Fibroblast of villous mesenchyme (primary cell): ENCODE measurements at places on chromosomes 7 and 10. TPM values are rescaled to one million over a fixed set of nuclear protein-coding genes. Genes with fewer than 3 reads are reported as not detected.

DNA sequence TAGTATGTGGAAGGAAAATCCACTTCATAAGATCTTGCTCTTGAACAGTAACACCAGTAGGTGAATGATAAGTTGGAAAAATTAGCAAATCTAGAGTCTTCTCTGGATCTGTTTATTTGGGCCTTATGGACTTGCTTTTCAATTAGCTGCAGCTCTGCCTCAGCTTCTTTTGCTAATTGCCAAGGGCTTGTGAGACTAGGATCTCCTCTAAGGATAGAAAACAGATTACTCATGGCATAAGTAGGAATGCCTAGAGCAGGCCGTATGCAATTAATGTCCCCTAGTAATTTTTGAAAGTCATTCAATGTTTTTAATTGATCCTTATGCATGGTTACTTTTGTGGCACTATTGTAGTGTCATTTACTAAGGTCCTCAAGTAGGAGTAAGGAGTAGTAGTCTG, 36.5 kb upstream of the DDX50 start:
- DNase-seq, result no peak

- no peak for DNase-seq
Observed at GRCh38 chr10:14171336-14171735, 159.4 kb downstream of the FRMD4A start.

GRCh38 chr10:59577984-59578383, 131.7 kb downstream of the SLC16A9 start:
- no peak for DNase-seq

The CPN1 gene
- not detected in 2 replicates for total RNA-seq

DNA sequence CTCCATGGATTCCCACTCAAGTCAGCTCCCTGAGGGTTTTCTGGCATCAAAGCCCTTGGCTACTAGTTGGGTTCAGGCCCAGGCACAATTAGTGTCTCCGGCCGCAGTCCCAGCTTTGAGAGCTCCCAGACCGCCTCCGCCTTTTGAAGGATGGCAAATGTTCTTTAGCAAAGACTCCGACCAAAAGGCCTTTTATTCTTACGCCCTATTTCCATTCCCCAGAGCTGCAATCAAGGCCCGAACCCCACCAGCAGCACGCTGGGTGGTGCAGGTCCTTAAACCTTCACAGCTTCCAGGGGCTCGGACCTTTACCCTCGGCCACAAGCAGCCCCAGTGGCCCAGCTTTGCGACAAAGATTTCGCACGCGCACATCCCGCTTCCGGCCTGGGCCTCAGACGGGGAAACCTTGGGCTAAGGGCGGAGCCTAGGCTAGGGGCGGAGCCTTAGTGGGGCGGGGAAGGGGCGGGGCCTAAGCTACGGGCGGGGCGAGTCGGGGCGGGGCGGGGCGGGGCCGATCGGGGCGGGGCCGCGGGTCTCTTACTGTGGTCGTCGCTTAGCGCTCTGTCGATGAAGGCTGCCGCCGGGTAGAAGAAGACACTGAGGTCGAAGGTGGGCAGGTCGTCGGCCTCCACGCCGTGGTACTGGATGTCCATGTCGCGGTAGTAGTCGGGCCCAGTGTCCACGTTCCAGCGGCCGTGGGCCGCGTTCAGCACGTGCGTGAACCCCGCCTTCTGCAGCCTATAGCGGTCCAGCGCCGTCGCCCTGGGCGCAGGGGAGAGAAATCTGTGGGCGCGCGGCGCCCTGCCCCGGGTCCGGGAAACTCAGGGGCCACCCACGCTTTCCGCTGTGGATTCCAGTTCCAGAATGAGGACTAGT, 68.0 kb upstream of the SAMD8 start:
- no peak for DNase-seq

The ZNF727 gene
- not detected in 2 replicates for total RNA-seq
